ENCODE measurements at places on chromosomes 3 and 15.

DNA sequence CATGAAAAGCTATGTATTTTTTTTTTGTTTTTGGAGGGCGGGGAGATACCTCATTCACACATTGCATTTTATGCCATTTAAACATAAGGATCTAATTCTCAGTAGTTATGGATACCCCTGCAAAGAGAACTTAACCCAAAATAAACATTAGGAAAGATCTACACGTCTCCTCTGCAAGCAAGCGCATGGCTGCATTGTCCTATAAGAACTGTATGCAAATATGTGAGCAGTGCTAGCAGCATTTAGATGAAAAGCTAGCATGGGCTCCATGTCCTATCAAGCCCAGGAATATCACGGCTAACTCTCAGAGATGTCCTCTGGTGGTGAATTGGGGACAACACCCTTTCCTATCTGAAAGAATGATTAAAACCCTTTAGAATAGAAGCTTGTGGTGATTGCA, 292.8 kb downstream of the MEX3B start:
- DNase-seq = no peak

GRCh38 chr15:66729331-66729951, 27.4 kb downstream of the SMAD6 start:
- DNase-seq = peak; percentile 41

DNA sequence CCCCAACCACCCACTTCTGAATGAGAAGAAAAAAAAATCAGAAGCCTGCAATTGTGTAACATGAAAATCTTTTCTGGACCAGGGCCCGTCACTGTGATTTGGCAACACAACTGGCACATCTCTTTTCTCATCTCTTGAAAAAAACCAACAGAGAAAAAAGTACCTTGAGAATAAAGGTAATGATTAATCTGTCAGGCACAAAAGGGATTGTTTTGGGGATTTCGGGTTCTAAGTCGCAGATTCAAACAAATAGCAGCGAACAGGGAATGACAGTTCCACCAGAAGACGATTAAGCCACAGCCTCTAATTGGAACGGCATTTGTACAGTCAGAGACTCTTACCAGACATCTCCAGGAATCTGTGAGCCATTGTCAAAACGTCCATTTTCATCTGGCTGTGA, at the start of gene AQP9:
TSS of gene AQP9 (plus strand) at position 276 of the 400 bp plus-strand sequence. CDS start 185 bp downstream, outside the sequence.
- DNase-seq = no peak

DNA sequence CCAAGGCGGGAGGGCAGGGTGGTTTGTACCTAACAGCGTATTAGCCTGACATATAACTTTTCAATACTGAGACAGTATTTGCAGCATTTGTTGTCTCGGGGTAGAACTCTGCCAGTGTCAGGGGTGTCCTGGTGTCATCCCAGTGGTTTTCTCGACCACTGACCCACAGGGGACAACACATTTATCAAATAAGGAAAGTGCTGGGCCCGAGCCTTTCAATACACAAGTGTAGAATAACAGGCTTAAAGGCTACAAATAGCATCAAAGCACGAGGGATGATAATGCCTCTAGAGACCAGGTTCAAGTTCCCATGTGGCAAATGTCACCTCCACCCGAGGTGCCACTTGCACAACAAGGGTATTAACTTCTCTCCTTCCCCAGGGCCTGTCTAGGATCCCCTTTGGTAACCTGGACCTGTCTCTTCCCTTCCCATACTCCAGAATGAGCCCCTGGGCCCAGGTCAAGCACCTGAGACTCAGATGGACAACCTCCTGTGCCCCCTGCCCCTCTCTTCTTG, 9.5 kb upstream of the SLC6A6 start:
- DNase-seq = no peak

DNA sequence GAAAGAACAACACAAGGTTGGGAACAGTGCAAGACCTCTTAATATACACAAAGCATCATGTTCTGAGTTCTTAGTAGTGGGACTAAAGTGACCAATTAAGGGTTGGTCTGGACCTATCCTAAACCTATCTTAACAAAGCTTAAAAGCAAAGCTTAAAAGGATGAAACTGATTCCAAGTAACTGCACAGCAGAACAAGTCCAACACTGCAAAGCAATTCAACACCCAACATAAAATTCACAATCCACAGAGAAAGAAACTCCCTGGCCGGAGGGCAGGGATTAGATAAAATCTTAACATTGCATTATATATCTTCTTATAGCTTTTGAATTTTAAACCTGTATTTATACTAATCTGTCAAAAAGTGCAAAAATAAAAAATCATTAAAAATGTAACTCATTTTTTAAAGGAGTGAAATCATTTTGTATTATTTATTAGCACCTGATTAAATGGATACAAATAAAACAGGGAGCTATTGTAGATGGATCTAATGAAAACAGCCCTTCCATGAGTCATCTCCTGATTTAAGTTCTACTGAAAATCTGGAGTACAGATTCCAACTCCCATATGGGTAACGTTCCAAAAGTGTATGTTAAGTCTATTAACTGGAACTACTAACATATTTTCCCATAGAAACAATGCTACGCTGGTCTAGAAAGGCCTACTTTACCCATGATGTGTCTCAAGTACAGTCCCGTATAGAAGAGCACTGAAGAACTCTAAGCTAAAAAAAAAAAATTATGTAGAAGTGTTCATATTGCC, 34.9 kb downstream of the PIK3R4 start:
- DNase-seq = no peak

GRCh38 chr3:196544491-196544992, 23.8 kb downstream of the WDR53 start:
- DNase-seq = no peak

DNA sequence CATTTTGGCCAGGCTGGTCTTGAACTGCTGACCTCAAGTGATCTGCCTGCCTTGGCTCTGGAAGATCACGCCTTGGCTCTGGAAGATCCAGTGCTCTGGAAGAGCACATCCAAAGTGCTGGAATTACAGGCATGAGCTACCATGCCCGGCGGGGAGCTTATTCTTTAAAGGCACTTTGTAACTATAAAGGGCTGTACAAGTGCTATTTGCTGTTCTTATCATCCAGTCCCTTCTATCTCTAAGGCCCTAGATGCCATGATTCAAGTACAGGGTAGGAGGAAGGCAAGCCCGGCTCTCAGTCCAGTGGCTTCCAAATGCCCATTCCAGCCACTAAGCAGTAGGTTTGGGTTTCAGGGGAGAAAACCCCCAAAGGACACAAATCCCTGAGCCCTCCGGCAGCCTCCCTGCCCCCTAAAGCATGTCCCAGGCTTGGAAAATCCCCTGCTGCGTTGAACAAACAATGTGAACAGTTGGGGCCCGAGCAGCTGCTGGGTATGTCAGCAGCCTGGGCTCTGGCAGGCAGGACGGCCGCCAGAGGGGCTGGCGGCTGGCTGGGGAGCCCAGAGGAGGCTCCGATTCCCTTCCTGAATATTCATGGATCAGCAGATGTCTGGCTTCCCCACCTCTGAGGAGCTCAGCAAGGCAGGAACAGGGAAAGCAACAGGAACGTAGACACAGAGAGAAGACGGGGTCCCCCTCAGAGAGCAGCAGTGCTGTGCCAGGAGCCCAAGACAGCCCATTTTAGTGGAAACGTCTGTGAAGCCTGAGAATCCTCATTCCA, 7.7 kb downstream of the IGDCC4 start:
- peak; percentile 28 for DNase-seq

GRCh38 chr3:186152889-186153292, 44.0 kb upstream of the ETV5 start:
- DNase-seq = no peak

- DNase-seq = no peak
Measured at GRCh38 chr3:100761211-100761942, 52.1 kb downstream of the TFG start.

- DNase-seq = no peak
Measured at GRCh38 chr3:11351451-11351850, 79.3 kb downstream of the ATG7 start.

DNA sequence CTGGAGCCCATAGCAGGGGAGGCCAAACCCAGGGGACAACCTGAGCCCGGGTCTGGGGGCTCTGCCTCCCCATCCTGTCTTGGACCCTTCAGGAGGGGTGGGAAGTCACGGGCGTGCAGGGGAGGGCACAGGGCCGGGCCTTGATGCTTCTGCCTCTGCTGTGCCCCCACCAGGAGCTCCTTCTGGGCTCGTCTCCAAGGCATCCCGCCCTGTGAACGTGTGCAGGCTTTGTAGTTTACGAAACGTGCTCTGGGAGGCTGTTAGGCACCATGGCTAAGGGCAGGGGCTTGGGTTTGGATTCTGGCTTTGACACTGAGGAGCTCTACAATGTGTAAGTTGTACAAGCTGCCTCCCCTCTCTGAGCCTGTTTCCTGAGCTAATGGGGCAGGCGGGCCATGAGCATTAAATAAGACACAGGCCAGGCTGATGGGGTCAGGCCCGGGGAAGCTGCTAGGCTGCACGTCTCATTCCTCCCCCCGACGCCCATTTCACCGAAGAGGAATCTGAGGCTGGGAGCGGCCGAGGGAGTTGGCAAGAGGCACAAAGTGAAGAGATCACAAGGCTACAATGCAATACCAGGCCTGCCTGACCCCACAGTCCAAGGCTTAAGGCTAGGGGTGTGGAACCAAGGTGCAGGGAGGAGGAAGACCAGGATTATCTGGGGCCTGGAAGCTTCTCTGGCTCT, 19.6 kb downstream of the PLXND1 start:
- peak; percentile 64 for DNase-seq

DNA sequence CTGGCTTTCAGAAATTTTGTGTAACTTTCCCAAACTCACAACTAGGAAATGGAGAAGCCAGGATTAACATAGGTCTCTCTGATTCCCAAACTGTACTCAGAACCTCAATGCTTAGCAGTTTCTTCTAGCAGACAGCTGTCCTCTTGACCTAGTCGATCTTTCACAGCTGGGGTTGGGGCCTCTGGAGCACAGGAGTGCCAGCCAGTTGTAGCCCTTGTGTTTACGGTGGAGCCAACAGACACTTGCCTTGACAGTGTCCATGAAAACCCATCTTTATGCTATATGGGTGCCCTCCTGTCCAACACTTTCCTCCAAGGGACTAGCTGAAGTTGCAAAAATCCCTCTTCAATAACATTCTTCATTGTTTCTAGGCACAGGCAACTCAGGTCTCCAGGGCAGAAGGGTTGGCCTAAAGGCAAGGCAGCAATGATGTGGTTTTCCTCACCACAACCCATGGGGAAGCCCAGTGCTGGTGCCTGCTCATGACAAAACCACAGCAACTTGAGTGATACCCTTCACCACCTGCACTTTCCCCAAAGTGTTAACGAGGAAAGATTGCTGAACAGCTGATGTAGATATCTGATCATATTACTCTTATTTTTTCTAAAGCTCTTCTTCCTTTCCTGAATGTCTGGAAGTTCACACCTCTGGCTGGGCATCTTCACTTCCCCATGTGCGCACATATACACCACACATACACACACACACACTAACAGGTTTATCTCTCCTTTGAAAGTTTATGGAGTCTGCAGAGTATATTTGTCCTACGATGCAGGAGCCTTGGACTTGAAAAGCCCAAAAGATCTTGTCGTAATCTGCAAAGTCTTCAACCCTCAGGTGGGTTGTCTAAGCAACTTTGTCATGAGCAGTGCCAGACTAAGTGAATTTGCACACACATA, 11.0 kb upstream of the KNG1 start:
- DNase-seq = no peak

DNA sequence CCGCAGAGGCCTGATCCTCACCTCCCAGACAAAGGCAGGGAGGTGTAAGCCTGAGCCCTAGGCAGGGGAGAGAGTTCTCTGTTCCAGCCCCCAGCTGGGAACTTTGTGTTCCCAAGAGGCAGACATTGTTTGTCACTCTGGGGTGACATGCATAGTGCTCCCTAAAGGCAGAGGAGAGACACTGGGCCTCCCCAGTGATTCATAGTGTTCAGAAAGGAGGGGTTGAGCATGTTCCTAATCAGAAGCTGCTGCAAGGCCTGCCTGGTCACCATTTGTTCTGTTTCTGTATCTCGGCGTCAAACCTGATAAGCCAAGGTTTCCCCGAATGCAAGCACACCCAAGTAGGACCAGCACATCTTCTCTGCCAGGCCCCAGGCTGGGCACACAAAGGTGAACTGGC, 24.0 kb upstream of the SLC6A6 start:
- no peak for DNase-seq

GRCh38 chr15:38028869-38029268, 94.4 kb downstream of the TMCO5A start:
- peak; percentile 62 for DNase-seq

- peak; percentile 40 for DNase-seq
Measured at GRCh38 chr3:187237741-187238140, 40.5 kb downstream of the RTP1 start.

DNA sequence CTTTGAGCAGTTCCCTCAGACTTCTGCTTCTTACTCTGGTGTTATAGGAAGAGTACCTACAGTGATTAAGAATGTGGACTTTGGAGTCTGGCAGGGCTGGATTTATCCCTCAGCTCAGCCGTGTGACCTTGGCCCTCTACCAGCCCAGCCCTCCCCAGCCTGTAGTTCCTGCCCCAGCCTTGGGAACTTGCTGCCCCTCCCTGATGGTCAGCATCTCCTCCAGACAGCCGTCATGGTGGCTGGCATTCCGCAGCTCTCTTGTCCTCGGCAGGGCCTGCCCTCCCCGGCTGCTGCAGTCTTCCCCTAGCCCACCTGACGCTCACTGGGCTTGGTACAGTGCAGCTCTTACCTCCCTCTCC, 21.9 kb upstream of the CPNE9 start:
- no peak for DNase-seq

- DNase-seq = no peak
Measured at GRCh38 chr15:84819291-84819768, 2.2 kb downstream of the ALPK3 start.

DNA sequence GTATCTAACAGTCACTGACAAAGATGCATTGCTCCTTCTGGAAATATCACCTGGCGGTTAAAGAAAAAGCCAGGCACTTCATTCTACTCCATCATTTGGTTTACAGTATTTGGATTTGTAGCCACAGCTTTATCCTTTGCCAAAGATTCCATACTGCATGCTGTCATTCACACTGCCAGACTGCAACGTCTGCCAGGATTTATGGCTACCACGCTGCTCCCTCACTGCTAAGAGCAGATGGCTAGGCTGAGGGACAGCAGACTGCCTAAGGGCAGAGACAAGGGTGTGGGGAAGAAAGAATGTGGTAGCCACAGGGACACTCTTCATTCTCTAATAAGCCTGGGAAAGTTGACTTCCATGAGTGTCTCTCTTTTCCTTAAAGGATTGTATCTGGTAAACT, 1047.0 kb downstream of the TUSC7 start:
- DNase-seq = no peak

- DNase-seq = no peak
Measured at GRCh38 chr3:152120601-152121269, 148.0 kb upstream of the MBNL1 start.

- DNase-seq = no peak
Measured at GRCh38 chr3:58608648-58609047, 31.5 kb upstream of the FAM107A start.

Measured in fibroblast of the aortic adventitia (primary cell).